ENCODE measurements at places on chromosomes 1 and 21.

DNA sequence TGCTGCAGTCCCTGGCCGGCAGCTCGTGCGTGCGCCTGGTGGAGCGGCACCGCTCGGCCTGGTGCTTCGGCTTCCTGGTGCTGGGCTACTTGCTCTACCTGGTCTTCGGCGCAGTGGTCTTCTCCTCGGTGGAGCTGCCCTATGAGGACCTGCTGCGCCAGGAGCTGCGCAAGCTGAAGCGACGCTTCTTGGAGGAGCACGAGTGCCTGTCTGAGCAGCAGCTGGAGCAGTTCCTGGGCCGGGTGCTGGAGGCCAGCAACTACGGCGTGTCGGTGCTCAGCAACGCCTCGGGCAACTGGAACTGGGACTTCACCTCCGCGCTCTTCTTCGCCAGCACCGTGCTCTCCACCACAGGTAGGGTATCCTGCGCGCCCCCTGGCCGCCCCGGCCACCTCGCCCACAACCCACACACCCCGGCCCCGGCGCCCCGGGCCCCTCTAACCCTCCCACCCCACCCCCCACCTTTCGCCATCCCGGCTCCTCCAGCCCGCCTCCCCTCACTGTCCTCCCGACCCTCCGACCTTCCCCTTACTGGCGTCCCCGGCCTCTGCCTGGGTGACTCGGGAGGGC lies 352 bp downstream of the KCNK1 start:
- peak; percentile 65 for DNase-seq

- no peak for DNase-seq
These were observed 45.3 kb downstream of the NR5A2 start for GRCh38 chr1:200072636-200073285.

- peak; percentile 32 for DNase-seq
These were observed 65.4 kb downstream of the RPE65 start for GRCh38 chr1:68384321-68384813.

- DNase-seq, result no peak
These were observed 797 bp upstream of the KCNJ9 start for GRCh38 chr1:160080381-160081100.

DNA sequence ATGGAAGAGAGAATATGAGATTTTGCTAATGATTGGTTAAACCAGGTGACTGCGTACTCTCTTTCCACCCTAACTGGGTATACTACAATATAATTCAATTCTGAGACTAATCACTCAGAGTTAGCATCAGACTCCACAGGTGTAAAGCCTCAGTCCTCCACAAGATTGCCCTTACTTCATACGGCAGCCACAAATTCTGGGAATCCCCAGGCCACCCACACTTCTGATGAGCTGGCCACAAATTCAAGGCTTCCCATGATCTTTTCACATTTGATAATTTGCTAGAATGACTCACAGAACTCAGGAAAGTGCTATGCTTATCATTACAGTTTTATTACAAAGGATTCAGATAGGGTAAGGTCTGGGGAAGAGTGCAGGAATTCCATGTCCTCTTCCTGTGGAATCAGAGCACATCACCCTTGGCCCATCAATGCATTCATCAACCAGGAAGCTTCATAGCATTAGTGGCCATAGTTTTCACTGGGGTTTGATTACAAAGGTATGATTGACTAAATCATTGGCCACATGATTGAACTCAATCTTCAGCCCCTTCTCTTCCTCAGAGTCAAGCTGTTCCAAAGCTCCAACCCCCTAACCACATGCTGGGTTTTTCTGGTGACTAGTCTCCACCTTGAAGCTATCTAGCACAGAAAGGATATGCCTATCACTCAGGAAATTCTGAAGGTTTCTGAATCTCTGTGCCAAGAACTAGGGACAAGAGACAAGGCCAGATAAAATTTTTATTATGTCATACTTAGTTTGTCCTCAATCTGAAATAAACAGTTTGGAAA lies 131.7 kb downstream of the HHIPL2 start:
- no peak for DNase-seq

GRCh38 chr1:204819495-204819894 lies 51.2 kb upstream of the NFASC start:
- peak; percentile 9 for DNase-seq

DNA sequence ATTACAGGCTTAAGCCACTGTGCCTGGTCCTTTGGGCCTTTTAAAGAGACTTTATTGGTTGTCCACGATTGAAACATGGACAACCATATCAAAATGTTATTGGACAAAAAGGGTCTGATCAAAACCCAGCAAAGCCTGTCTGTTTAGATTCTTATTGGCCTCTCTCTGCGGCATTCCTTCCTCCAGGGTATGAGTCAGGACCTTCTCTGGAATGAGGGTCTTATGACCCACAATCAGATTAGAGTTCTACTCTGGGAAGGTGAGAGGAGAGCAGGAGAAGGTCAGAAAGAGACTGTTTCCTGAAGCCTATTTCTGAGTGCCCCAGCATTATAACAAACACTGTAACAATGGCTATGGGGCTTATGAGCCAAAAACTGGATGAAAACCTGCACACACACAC lies 7.9 kb downstream of the LURAP1 start:
- no peak for DNase-seq

Measured in tongue (tissue), 3 donors.